Thoracic aorta endothelial cell (primary cell): ENCODE measurements at places on chromosomes 2 and 18. TPM values are rescaled to one million over a fixed set of nuclear protein-coding genes. Genes with fewer than 3 reads are reported as not detected.

CENPA gene
- total RNA-seq, result 17.0 and 31.7 TPM in 2 replicates

REL gene
- 11.6 and 12.4 TPM in 2 replicates for total RNA-seq

GRHL1 gene
- total RNA-seq, result 0.86 and 0.93 TPM in 2 replicates

IWS1 gene
- total RNA-seq, result 55.4 and 62.4 TPM in 2 replicates

TRIP12 gene
- total RNA-seq, result 348 and 389 TPM in 2 replicates

ARHGAP15 gene
- total RNA-seq, result not detected in 2 replicates

PRADC1 gene
- 14.5 and 21.0 TPM in 2 replicates for total RNA-seq

ATP6V1C2 gene
- total RNA-seq, result 0.07 TPM in 1 of 2 replicates, not detected in the other

STK16 gene
- total RNA-seq, result 19.5 and 29.9 TPM in 2 replicates

L3MBTL4 gene
- under 0.01 and 0.57 TPM in 2 replicates for total RNA-seq

SCN3A gene
- total RNA-seq, result not detected in 2 replicates

FEV gene
- total RNA-seq, result not detected in 2 replicates

WBP1 gene
- 19.2 and 19.5 TPM in 2 replicates for total RNA-seq

PCARE gene
- total RNA-seq, result not detected in 2 replicates

IL36B gene
- total RNA-seq, result not detected in 2 replicates
